ENCODE measurements at places on chromosomes 12 and 14.

DNA sequence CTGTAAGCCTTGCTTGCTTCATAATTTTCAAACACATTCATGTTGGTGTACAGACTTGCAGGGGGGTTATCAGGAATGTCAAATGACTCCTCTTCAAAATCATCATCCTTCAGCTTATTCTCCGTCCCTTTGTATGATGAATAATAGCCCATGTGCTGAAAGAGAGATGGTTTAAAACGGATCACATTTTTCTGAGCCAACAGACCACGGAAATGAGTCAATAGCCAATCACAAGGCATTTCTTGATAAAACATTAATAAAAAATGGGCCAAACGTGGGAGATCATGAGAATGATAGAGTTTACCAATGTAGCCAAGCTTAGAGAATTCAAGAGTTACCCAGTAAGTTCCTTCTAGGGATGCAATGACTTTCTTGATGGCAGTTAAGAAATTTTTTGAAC, 105.5 kb downstream of the NTS start:
- no peak for DNase-seq

- DNase-seq, result peak; percentile 16
Measured at GRCh38 chr12:107126796-107127481, 33.6 kb upstream of the CRY1 start.

DNA sequence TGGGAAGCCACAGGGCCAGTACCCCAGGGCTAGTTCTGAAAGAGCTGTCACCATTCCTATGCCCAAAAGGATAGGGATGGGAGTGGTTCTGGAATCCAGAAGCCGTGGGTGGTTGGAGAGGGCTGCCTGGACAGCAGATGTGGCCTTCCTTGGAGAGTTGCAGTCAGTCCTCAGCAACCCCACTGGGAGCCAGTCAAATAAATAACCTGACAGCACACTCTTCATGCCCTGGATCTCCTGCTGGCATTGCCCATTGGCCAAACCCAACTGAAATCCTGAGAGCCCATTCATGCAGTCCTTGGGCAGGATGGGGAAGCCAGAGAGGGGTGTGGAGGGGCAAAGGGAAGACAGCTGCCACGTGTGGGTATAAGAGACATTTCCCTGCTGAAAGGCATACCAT, 128.2 kb downstream of the PTPN11 start:
- no peak for DNase-seq

GRCh38 chr12:23614280-23614679, 335.2 kb downstream of the SOX5 start:
- no peak for DNase-seq

DNA sequence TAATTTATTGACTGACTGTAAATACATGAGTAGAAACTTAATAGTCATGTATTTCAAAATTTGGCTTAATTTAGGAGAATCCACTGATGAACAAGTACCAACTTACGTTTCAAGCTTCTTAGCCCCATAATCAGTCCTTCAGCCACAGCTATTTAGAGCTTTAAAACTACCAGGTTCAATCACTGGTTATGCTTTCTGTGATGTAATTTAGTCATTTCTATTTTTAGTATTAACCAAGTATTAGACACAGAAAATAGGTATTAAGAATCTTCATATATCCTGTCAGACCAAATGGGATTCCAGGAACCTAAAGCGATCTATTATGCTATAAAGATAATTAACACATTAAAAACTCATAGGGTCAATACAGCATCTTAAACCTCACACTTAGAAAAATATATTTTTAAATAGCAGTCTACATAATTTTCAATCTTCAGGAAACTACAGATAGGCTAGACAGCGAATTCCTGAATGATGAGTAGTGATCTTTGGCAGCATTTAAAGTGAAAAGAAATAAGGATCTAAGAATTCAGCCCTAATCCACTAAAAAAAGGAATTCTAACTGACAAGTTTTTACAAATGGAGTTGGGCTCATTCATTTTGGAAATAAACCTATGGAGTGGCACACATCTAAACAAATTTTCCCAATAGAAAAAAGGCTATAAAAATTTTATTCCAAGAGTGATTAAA, 51.5 kb downstream of the ZC3H14 start:
- no peak for DNase-seq

DNA sequence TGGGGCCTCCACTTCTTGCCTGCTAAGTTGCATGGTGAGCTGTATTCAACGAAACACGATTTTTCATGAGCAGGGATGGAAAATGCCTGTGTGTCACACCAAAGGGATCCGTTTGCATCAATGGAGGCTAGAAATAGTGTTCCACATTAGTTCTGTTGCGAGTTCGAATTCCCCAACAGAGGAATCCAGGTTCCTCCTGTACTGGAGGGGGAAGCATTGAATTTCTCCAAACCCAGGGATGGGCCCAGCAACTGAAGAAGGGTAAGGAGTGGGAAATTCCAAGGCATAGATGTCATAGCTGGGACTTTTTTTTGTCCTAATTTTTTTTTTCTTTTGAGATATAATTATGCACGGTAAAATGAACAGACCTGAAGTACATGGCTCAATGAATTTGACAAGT, 336.2 kb downstream of the DPF3 start:
- DNase-seq, result no peak

- DNase-seq, result no peak
Measured at GRCh38 chr14:105385698-105386365, 12.5 kb upstream of the TEX22 start.

GRCh38 chr12:24099576-24099975, 150.1 kb upstream of the SOX5 start:
- no peak for DNase-seq

DNA sequence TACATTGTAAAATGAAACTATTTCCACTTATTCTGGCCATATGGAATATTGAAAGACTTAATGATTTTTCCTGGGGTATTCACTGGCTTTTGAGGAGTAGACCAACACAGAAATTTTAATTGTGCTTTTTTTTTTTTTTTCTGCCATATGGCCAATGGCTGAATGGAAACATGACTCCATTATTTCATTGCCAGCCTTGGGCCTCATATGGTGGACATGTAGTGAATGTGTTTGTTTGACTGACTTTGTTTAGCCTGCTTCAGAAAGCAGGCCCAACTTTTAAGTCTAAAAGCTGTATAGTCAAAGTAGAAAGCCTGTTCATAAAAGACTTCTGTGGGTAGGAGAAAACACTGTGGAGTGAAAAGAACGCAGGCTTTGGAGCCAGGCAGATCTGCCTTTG, 2.4 kb downstream of the GNG2 start:
- no peak for DNase-seq

GRCh38 chr12:56486694-56487093, 1.3 kb downstream of the GLS2 start:
- no peak for DNase-seq

DNA sequence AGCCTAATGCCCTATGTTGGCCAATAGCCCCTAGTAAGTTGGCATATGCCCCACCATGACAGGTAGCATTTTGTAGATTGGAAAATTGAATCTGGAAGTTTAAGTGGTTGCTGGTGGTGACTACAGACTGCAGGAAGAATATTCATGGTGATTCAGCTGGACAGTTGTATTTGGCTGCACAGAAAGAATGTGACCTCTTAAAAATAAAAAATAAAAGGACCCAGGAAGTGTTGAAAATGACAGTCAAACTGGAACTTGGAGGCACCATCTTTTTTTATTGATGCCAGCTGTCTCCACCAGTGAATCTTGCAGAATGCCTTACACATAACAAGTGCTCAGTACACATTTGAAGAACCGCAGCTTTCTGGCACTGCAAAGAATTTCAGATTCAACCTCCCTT, 73.9 kb downstream of the PRMT8 start:
- no peak for DNase-seq

- DNase-seq, result peak; percentile 69
Measured at GRCh38 chr14:89201645-89202044, 215.4 kb downstream of the FOXN3 start.

DNA sequence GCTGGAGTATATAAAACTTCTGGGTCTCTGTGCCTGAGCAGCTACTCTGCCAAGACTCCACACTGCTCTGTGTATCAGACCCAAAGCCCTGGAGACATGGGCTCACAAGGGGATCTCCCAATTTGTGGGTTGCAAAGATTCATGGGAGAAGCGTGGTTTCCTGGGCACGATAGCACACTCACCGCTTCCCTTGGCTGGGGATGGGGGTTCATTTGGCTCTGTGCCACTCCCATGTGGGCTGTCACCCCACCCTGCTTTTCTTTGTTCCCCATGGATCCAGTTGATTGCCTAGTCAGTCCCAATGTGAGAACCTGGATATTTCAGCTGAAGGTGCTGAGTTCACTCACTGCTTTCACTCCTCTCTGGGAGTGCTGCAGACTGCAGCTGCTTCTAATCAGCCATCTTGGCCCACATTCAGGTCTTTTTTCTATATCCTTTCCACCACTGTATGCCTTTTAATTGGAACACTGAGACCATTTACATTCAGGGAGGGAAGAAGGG, 40.0 kb upstream of the PCNX4 start:
- DNase-seq, result no peak

GRCh38 chr12:16269946-16270345, 7.5 kb downstream of the SLC15A5 start:
- no peak for DNase-seq

GRCh38 chr12:122520676-122521075, 6.1 kb downstream of the RSRC2 start:
- no peak for DNase-seq

- DNase-seq, result peak; percentile 38
Measured at GRCh38 chr14:68607081-68607866, 185.6 kb downstream of the ZFP36L1 start.

DNA sequence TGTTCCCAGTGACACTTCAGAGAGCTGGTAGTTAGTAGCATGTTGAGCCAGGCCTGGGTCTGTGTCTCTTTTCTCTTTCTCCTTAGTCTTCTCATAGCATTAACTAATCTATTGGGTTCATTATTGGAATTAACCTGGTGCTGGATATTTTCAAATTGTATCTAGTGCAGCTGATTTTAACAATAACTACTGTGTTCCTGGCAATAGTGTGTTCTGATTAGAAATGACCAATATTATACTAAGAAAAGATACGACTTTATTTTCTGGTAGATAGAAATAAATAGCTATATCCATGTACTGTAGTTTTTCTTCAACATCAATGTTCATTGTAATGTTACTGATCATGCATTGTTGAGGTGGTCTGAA, 3.0 kb downstream of the FOS start:
- DNase-seq, result no peak

- no peak for DNase-seq
Measured at GRCh38 chr12:54941659-54942058, 42.9 kb downstream of the TESPA1 start.

- DNase-seq, result no peak
Measured at GRCh38 chr12:4908684-4909409, 858 bp upstream of the KCNA1 start.

DNA sequence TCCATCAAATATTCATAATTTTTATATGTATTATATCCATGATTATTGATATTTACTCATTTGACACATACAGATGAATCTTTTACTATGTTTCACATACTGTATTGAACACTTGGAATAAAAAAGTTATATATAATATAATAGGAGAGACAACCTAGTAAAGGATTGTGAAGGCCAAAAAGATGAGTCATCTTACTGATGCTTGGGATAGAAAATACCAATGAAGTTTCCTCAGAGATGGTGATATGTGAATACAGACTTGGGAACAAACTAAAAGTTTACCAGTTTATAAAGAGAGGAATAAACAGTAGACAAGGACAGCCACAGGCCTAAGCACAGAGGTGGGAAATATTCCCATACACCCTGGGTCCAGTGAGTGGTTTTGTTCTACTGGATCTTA, 743.9 kb upstream of the FLRT2 start:
- no peak for DNase-seq

DNA sequence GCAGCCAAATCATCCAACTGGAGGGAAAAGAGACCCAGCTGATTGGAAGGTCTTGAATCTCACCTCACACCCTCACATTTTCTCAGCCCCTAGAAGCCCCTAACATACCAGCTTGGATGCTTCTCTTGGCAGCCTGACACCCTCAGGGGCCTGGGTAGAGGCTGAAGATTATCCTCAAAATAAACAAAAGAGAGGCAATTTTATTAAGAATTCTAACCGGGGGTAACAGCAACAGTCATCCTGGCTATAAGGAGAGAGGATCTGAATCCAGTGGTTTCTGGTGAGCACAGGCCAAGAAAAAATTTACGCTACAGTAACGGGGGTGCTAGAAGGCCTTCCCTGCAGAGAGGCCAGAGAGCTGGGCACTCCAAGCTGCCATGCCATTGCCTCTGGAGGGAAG, 21.6 kb downstream of the KRT76 start:
- no peak for DNase-seq

DNA sequence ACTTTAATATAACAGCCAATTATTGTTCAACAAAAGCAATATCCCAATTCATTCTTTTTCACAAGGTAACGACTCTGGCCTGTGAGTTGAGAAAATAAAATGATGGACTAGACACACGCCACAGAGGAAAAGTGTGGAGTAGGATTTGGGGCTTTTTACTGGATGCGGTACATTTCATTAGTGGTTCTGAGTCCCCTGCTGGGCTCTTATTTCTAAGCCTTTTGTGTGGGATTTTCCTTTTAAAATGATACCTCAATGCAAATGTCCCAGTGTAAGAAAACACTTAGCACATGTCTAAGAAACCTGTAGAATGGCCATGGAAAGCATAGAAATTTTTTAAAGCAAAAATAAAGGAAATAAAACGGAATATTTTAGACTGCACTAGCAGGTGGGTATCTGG, 73.4 kb downstream of the C12orf42 start:
- DNase-seq, result no peak

DNA sequence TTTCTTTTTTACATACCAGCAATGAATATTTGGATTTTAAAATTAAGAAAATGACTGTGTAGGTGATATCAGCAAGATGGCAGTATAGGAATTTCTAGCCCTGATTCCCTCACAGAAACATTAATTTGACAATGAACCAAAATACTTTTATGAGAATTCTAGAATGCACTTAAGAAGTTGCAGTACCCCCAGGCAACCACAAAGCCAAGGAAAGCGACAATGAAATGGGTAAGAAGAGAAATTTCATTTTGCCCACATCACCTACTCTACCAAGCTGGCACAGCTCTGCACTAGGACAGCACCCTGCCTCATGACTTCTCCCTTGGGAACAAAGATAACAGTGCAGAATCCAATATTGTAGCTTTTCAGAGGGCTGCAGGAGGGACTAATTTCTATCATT, 6.6 kb downstream of the OR9K2 start:
- no peak for DNase-seq

- DNase-seq, result no peak
Measured at GRCh38 chr12:8681129-8681884, 16.5 kb upstream of the RIMKLB start.

GRCh38 chr12:66633676-66634075, 45.2 kb downstream of the GRIP1 start:
- DNase-seq, result no peak

DNA sequence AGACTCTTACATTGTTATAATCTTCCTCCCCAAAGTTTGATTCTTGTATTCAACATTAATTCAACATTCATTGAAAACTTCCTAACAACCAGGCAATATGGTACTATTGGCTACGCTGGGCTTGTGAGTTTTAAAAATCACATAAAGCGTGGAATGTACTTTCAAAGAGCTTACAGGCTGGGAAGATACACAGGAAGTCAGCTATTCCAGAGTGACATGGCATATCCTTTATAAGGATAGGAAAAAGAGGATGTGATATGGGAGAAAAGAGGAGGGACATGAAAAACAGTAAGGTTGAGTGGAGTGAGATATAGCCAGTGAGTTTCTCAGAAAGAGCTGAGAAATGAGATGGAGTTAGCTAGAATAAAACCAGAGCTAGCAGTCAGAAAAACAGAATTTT, 103.6 kb upstream of the ATF7IP start:
- no peak for DNase-seq
